T1000 (cell line): ENCODE measurements at places on chromosomes 5 and 9.

- no peak for DNase-seq
Observed at GRCh38 chr5:163826201-163826600, 320.8 kb downstream of the MAT2B start.

- no peak for DNase-seq
Observed at GRCh38 chr5:179256328-179257175, 88.7 kb downstream of the ADAMTS2 start.

GRCh38 chr5:172641359-172642050 is 442 bp downstream of the NEURL1B start:
- no peak for DNase-seq

DNA sequence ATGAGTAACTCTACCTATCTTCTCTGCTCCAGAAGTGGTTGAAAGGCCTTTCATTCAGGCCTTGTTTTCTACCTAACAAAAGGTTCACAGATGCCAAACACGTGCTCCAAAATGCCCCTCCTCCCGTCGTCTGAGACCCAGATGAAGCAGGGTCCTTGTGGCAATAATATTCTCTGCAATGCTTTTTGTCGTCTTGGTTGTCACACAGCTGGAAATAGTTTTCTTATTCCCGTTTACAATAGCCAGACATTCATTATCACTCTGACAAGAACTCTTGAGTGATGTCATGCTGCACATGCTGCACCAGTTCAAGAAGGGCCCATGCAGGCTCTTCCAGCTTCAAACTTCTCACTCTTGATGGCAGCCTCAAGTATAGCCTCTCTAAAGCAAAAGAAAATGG is 7.8 kb downstream of the LPAR1 start:
- no peak for DNase-seq

- DNase-seq = no peak
Observed at GRCh38 chr5:118620233-118620632, 368.1 kb downstream of the DTWD2 start.

DNA sequence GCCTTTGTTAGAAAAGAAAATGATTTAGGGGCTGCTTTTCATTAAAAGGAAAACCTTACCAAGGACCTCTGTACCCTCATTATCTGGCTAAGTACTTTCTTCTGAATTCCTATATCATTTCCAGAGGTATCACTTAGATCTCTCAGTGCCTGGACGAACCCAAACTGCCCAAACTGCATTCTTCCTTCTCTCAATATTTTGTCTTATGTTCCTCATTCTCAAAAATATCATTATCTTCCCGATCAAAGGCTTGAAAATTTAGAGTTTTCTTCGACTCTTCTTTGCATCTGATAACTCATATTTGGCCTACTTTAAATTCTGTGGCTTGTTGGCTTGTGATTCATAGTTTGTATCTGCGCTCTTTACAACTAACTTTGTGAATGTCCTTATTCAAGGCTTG is 136.7 kb upstream of the TAF11L2 start:
- DNase-seq = no peak

- no peak for DNase-seq
Observed at GRCh38 chr5:1251678-1252580, 26.7 kb downstream of the SLC6A18 start.

DNA sequence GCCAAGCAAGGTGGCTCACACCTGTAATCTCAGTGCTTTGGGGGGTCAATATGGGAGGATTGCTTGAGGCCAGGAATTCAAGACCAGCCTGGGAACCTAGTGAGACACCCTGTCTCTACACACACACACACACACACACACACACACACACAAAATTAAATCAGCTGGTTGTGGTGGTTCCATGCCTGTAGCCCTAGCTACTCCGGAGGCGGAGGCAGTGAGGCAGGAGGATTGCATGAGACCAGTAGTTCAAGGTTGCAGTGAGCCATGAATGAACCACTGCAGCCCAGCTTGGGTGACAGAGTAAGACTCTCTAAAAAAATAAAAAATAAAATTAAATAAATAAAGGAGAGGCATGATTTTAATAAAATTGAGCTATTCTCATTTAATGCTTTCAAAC is 13.1 kb downstream of the CEMIP2 start:
- no peak for DNase-seq

DNA sequence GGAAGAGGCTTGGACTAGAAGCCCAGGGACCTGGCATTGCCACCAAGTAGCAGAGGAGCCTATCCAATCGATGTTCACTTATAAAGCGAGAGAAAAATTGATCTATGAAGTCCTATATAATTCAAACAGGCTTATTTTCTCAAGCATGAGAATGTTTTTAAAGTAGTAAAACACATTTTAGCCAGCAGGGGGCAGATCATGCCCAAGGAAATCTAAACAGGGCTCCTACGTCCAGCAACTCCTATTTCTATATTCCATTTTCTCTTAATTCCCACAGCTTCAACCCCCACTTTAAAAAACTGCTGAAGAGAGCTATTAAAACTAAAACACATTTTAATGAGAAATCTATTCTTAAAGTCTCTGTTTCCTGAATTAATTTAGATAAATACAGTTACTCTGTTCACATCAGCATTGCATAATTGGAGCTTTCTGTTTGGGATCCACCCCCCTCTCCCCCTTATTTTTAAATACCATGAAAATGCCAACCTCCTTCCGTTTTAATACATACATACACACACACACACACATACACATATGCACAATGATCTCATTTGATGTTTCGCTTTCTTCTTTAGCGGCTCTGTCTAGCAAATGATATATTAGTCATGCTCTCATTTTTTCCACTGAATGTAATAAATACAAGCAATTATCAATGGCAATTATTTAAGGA is 144.9 kb downstream of the MYO10 start:
- no peak for DNase-seq

DNA sequence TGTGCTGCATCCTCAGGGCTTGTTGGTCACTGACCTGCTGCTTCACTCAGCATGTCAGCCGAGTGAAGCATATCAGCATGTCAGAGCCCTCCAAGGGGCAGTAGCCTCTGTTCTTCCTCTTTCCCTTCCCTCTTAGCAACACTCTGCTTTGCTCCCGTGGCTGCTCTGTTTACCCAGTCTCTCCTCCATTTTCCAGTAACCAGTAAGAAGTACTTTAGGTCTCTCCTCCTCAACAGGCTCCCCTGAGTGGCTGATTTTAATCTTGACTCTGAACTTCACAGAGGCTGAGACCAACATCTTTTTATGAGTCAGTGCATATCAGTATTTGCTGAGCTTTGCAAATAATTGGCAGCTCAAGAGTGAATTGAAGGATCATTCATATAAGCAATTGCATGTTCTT is 18.6 kb upstream of the ADRB2 start:
- DNase-seq = no peak

DNA sequence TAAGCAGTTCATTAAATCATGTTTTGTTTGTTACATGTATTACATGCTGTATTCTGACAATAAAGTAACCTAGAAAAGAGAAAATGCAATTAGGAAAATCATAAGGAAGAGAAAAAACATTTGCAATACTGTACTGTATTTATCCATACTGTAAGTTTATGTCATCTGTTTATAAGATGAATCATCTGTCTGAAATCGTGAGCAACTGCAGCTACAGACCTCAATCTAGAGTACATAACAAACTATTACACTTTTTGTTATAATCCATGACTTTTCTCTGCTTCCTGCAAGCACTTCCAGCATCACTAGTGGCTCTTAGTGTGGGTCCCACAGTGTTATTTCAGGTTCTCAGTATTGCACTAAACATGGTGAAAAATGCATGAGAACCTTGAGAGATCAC is 144.4 kb upstream of the NR4A3 start:
- DNase-seq = no peak

DNA sequence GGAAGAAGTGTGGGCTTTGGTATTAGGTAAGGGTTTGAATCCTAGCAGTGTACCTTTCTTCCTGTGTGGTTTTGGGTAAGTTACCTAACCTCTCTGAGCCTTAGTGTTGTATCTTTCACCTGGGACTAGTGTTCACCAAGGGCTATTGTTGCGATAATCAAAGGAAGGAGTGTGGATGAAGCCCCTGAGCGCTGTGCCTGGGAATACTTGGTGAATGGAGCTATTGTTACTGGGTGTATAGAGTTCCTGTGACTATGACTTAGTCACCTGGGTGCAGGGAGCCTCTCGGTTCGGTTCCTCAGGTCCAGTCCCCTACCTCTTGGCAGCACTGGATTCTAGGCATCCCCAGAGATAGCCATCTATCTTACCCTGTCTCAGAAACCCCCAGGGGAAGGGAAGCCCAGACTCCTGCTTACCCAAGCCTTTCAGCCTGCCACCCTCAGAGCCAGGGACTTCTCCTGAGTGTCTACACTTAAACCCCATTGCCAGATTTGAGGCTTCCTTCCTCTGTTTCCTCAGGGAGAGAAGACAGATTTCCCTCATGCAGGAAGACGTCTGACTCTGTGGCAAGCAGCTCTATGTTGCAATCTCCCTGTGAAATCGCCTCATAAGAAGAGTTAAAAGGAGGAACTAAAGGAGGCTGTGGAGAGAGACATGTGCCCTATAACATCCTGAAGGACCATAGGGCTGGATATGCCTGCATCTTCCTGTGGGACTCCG is 181.0 kb upstream of the PITX1 start:
- no peak for DNase-seq

GRCh38 chr9:88530051-88530450 is 4.9 kb upstream of the NXNL2 start:
- DNase-seq = peak; percentile 31

DNA sequence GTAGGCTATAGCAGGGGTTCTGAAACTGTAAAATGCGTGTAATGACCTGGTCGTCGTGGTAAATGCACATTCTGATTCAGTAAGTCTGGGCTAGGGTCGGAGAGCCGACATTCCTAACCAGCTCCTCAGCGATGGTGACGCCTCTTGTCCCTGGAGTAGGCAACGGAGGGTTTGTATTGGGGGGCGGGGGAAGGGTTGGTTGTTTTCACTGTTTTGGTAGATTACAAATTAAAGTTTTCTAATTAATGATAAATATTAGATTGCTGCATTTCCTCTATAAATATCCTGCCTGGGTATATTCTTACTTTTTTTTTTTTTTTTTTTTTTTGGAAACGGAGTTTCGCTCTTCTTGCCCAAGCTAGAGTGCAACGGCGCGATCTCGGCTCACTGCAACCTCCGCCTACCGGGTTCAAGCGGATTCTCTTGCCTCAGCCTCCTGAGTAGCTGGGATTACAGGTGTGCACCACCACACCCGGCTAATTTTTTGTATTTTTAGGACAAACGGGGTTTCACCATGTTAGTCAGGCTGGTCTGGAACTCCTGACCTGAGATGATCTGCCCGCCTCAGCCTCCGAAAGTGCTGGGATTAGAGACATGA is 566 bp upstream of the ALDH7A1 start:
- no peak for DNase-seq

DNA sequence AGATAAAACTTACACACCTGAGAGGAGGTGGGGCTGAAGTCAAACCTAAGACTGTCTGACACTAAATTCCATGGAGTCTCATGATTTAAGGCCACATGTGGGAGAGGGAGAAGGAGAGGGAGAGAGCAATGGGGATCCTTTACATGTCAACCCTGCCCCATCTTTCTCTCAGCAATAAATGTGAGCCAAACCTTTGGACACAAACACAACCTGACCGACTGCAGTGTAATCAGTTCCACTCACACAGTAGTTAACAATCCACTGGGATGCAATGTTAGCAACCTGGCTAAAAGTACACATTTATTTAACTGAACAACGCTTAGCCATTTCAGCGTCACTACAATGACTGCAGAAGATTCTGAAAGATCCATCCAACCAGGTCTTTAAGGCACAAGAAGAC is 273.0 kb downstream of the GLIS3 start:
- DNase-seq = no peak

DNA sequence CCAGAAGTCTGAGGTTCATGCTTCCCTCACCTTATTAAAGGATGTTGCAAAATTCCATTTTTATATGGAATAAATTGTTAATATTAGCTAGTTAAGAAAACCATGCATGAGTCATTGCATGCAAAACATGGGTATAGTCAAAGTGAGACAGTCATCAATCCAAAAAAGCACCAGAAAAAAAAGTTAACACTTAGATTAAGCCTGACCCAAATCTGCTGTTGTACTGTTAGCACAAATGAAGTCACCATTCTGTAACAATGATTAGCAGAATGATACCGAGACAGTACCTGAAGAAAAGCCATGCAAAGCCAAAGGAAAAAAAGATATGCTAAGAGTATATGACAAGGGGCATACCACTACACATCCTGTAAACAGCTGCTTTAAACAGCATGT is 49.5 kb downstream of the PKD2L2 start:
- DNase-seq = no peak

- no peak for DNase-seq
Observed at GRCh38 chr5:136064510-136064909, 35.7 kb downstream of the TGFBI start.

DNA sequence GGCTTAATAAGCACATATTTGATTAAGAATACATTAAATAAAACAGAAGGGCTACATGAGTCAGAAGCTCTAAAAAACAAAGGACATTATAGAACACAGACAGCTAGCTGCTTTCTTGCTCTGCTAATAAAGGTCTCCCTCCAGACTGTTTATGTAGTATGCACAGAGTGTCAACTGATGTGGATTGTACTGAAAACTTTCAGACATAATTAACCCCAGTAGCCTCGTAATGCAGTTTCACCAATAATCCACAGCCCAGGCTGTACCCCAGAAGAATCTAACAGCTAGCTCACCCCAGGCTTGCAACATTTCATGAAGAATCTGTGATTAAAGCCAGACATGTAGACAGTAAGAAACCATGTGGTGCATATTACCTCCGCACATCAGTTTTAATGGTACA is 30.8 kb downstream of the FGF10 start:
- DNase-seq = no peak

GRCh38 chr5:115625579-115626444 is at the start of gene TMED7:
Gene TMED7, minus strand, starts transcription at chr5:115626036. Its CDS starts 244 bp downstream, at chr5:115625792.
- DNase-seq = peak; percentile 97

- no peak for DNase-seq
Observed at GRCh38 chr5:80266566-80266965, 10.7 kb upstream of the SERINC5 start.

GRCh38 chr5:1420211-1421195 is 24.7 kb downstream of the SLC6A3 start:
- no peak for DNase-seq

DNA sequence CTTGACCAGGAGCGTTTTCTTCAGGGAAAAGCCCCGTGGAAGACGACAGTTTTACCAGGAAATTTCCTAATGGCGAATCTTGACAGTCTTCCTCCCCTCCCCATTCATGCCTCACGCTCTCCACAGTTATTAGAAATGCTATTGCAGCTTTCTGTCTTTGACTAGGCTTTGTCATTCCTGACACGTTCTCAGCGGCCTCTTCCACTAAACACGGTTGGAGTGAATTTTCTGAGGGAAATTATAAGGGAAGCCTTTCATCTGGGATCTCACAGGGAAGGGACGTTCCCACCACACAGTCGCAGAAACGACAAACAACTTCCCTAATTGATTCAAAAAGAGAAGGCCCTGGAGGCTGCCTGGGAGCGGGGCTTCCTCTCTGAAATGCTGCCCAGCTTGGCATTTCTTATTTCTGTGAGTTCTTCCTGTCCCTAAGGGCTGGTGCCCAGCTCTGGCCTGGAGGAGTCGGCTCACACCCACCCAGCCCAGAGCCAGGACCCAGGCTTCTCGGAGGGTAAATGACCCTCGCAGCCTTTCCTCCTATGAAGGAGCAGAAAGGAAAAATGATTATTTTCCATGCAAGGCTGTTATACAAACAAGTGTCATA is 57.1 kb upstream of the PPP1R26 start:
- DNase-seq = no peak
